ENCODE measurements at places on chromosomes 5 and 9.

- no peak for DNase-seq
Observed at GRCh38 chr5:134019636-134020035, 14.9 kb upstream of the VDAC1 start.

- DNase-seq, result no peak
Observed at GRCh38 chr9:111038331-111039230, at the start of gene LPAR1. TSS of gene LPAR1 (minus strand) at chr9:111038470. CDS start at chr9:110972117, 66,353 bp downstream.

- DNase-seq, result no peak
Observed at GRCh38 chr5:179733772-179734126, 1.1 kb downstream of the MAML1 start.

- no peak for DNase-seq
Observed at GRCh38 chr9:127393645-127394044, 3.3 kb upstream of the SLC2A8 start.

DNA sequence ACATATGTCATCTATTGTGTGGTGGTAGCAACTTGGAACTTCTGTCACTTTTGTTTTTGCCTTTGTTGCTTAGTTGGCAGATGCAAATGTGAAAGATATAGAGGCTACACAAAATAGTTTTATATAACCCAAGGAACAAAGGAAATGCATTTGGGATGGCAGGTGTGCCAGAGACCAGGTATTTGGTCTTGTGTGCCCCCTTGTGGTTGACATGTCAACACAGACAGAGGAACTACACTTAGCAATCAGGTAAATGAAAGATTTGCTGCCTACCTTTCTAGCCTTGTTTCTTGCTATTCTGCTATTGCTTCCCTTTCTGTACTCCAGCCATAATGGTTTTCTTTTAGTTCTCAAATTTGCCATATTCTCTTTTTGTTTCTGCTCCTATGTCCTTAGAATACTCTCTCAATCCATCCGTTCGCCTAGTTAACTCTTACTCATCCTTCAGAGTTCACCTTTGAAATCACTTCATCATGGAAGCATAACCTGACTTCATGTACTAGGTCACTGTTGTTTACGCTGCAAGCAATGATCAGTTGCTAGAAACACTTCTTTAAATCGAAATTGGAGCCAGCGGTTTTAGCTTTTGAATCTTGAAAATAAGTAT is 119.5 kb downstream of the TRPM3 start:
- peak; percentile 62 for DNase-seq

DNA sequence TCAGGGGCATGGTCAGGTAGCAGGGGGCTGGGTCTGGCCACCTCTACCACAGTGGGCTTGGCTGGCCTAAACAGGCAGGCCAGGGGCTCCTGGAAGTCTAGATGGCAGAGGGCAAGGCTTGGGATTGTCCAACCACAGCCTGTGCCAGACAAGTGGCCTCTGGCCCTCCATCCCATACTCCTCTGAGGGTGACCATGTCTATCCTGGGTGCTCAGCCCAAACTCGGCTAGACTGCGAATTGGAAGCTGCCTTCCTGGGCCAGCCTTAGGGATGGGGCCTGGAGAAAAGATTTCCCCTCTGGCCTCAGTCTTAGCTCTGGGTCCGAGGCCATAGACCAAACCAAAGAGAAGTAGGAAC is 110.5 kb downstream of the PHF2 start:
- DNase-seq, result no peak

- DNase-seq, result no peak
Observed at GRCh38 chr5:118637947-118638670, 350.2 kb downstream of the DTWD2 start.

- no peak for DNase-seq
Observed at GRCh38 chr9:130971294-130971849, 32.3 kb upstream of the FIBCD1 start.

GRCh38 chr9:110671849-110672248 is 3.3 kb downstream of the MUSK start:
- DNase-seq, result no peak

GRCh38 chr5:31464081-31464480 is 67.8 kb downstream of the DROSHA start:
- no peak for DNase-seq
